ENCODE measurements at places on chromosomes 5 and 9.

DNA sequence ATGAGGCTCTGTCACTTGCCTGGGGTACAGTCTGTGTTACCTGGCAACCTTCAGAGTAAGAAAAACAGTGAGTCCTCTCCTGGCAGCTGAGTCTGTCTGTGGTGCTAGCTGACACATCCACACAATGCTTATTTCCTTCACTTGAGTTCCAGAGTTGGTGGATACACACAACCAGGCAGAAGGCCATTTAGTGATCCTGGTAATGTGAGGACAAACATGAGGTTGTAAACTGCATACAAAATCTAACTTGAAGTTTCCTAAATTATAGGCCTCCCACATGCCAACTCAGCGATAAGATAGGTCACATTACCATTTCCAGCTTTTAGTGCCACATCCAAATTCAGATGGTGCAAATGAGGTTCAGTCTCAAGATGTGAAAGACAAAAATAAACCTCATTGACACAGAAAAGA, 125.5 kb downstream of the DCP2 start:
- DNase-seq = no peak

DNA sequence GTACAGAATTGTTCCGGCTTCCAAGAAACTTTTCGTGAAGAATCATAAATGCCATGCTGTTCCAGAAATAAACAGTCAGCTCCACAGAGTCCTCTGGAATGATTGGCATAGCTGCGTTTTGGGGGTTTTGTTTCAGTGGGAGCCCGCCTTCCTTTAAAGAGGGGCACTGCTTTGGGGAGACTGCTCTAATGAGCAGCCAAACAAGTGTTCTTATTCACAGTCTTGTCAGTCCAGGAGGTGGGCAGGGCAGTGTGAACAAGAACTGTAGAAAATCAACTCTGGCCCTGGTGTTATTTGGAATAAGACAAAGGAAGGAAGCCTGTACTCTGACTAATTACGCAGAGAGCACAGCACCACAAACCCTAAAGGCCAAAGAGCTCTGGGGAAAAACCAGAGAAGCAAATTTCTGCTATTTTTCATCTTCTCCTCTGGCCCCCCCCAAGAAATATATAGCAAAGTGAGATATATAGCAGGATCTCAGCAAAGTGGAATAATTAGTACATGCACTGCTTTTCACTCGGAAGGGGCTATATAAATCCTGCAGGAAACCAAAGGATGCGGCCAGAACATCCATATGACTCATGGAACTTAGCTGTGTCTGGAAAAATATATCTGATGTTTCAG, 92.9 kb downstream of the GLDC start:
- no peak for DNase-seq

- DNase-seq = no peak
Measured at GRCh38 chr5:95909738-95910137, 51.9 kb downstream of the ELL2 start.

DNA sequence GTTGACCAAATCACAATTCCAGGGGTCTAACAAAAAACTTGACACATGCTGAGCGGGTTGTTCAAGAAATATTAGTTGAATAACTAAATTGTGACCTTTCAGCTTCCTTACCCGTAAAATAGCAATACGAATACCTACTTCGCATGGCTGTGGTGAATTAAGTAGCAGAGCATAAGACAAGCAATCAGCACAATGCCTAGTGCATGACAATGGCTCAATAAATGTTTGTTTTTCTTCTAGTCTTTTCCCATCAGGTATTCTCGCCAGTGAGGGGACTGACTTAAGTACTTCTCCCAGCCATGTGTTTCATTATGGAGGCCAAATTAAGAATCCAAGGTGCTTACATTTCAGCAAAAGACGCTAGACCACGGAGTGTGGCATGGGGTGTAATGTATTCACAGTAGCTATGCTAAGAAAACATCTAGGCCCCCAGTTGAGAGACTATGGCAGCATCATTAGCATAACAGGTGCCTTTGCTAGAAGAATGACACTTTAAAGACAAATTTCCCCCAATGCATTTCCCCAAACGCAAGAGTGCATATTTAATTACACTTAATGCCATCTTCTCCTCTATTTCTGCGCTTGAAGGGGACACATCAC, 145.9 kb downstream of the ASTN2 start:
- no peak for DNase-seq

- DNase-seq = no peak
Measured at GRCh38 chr5:111927191-111927590, 170.2 kb upstream of the NREP start.

- no peak for DNase-seq
Measured at GRCh38 chr5:10655161-10655971, 91.5 kb downstream of the ANKRD33B start.

GRCh38 chr9:114247077-114247476, 75.8 kb upstream of the ORM1 start:
- DNase-seq = no peak

GRCh38 chr5:158435161-158435616, 576.2 kb upstream of the CLINT1 start:
- DNase-seq = no peak

All from activated naive CD4-positive, alpha-beta T cell (primary cell).